HuH-7 (cell line): ENCODE measurements at places on chromosomes 1 and 21.

DNA sequence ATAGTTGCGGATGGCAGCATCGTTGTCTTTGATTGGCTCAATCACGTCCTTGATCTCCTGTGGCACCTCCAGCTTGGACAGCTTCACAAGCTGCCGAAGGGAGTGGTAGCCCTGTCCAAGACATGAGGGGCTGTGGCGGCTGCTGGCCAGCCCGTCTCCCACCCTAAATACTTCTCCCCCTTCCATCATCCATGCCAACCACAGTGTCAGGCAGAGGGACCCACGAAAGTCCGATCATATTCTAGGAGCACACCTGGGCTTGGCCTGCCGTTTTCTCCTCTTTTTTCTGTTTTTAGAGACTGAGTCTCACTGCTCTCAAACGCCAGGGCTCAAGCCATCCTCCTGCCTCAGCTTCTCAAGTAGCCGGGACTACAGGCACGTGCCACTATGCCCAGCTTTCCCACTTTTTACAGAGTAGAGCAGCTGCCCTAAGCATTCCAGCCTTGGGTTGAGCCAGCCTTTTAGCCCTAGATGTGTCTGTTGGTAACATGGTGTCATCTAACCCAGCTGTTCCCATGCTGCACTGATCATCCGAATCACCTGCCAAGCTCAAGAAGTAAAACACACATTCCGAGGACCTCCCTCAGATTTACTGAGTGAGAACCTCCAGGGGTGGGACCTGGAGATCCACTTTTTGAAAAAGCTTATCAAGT, 10.4 kb downstream of the MTHFR start:
- DNase-seq: no peak

- no peak for DNase-seq
These were observed 33.1 kb upstream of the LMO4 start for GRCh38 chr1:87295445-87296110.

- no peak for DNase-seq
These were observed 1.2 kb downstream of the RXRG start for GRCh38 chr1:165443539-165444311.

GRCh38 chr1:221965252-221965651, 223.4 kb upstream of the DUSP10 start:
- no peak for DNase-seq

DNA sequence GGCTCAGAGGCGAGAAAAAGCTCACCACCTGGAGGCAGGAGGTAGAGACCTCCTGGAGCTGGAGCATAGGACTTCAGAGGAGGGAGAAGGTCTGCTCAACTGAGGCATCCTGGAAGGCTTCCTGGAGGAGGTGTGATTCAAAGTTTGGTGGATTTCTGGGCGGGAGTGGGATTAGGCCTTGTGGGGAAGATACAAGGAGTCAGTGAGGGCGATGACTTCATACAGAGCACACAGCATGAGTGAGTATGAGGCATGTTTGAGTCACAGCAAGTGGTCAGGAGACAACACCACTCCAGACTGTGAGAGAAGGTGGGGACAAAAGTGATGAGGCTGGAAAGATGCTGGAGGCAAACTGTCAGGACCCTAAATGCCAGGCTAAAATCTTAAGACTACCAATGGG, 77.6 kb downstream of the MATN1 start:
- no peak for DNase-seq

DNA sequence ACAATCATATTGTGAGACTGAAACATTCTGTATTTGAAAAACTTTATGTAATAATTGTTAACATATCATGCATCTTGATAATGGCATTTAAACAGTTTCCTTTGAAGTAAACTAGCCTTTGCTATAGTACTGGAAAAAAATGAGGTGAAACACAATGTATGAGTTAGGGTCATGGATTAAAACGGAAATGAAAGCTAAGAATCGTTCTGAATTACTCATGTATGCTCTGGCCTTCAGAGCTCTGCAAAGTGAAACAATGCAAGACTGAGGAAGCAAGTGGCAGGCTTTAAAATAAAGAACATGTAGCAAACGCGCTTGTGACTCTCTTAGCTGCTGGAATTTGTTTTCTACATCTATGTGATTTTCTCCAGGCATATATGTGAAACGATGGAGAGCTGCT, 317.1 kb downstream of the DPYD start:
- no peak for DNase-seq

DNA sequence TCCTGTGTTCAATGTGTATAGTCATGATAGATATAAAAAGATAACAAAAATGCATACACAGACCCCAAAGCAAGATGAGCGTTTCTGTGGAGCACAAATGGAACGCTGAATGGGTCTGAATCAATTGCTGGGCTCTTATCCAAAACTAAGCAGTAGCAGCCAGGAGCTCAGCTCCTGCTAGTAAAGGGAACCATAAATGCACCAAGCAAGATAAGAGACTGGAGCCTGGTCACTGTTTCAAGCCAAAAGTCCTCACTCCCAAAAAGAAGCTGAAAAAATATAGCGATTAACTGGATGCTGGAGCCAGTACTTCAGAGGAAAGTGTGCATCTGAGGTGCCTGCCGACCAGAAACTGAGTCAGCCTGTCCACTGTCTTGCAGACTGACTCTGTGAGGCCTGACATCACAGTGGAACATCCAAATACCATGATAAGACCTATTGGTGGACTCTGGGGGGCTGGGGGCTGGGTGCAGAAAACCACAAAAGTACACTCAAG, 68.9 kb downstream of the LRRC8C start:
- DNase-seq: no peak

- peak; percentile 29 for DNase-seq
These were observed 9.0 kb downstream of the EPHX4 start for GRCh38 chr1:92038695-92039346.

DNA sequence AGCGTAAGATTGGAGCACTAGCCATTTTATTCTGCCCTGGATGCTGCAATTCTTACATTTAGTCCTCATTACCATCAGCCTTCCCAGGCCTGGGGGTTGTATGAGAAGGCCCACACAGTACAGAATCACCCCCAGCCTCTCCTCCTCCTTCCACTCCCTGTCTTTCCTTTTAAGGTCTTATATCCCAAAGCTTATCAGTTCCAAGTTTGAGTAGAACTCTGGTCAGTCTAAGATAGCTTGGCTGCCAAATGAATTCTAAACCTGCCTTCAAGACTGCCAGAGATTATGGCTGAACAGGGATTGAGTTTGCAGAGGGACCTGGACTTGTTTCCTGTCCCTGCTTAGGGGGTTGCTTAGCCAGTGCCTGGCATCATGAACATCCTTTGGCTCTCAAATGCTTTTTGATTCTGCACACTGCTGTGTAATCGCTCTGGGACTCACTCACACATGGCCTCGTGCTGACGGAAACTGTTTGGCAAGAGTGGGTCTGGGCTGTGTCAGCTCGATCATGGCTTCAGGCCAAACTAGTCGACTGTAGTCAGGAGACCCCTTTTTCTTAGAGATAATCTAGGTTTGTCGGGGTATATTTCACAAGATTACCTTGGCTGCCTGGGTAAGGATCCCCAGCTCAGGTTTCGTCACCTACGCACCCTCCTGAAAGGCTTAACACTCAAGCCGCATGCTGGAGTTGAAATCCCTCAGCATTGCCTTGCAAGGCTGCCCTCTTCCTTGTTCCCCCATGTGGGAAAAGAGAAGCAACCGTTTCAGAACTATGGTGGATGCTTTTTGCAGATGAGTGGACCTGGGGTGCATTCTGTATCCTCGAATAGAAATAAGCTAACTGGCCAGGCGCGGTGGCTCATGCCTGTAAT, 252.6 kb downstream of the NFIA start:
- DNase-seq: no peak

DNA sequence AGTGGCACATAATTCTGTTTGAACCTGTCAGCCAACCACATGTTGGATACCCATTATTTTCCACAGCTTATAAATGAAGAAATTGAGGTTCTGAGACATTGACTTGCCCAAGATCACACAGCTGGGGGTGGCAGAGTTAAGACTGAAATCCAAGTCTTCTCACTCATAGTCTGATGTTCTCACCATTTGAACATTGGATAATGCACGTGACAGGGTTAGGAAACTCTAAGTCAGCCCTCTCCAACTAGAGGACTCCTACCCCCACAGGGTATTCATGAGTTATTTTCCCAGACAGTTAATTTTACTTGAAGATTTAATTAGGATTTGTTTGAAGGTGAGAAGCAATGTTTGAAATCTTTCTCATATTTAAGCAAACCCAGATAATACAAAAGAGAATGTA, 38.1 kb upstream of the C1orf105 start:
- DNase-seq: no peak

DNA sequence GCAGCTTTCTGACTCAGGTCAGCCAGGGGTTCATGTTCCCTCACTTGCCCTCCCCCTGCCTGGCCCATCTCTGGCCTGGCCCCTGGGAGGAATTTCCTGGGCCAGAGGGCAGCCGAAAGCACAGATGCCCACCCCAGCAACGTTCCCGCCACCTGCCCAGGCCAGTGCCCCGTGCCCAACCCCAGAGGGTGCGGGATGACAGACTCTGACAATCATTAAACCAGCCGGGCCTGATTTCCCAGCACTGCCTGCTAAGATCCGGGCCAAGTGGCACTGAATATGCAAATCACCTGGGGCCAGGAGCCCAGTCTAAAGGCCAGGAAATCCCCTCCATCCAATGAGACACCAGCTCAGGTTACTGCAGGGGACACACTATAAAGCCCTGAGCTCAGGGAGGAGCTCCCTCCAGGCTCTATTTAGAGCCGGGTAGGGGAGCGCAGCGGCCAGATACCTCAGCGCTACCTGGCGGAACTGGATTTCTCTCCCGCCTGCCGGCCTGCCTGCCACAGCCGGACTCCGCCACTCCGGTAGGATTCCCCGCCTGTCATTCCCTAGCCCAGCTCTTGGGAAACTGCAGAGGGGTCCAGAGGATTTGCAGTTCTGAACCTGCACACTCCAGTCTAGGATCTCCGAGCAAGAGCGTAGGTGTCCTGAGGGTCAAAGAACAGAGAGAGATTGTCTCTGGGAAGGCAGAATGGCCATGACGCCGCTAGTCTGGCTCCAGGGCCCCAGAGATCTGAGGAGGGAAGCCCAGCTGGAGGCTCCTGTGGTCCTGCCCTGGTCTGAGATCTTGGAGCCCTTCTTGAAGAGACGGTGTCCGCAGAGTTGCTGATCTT, at the start of gene ELF3:
ELF3 (plus strand) TSS at position 408 of the 836 bp plus-strand sequence. CDS start 550 bp downstream, outside the sequence.
- peak; percentile 95 for DNase-seq

- DNase-seq: peak; percentile 71
These were observed 26.2 kb upstream of the EPHA2 start for GRCh38 chr1:16181887-16182719.

DNA sequence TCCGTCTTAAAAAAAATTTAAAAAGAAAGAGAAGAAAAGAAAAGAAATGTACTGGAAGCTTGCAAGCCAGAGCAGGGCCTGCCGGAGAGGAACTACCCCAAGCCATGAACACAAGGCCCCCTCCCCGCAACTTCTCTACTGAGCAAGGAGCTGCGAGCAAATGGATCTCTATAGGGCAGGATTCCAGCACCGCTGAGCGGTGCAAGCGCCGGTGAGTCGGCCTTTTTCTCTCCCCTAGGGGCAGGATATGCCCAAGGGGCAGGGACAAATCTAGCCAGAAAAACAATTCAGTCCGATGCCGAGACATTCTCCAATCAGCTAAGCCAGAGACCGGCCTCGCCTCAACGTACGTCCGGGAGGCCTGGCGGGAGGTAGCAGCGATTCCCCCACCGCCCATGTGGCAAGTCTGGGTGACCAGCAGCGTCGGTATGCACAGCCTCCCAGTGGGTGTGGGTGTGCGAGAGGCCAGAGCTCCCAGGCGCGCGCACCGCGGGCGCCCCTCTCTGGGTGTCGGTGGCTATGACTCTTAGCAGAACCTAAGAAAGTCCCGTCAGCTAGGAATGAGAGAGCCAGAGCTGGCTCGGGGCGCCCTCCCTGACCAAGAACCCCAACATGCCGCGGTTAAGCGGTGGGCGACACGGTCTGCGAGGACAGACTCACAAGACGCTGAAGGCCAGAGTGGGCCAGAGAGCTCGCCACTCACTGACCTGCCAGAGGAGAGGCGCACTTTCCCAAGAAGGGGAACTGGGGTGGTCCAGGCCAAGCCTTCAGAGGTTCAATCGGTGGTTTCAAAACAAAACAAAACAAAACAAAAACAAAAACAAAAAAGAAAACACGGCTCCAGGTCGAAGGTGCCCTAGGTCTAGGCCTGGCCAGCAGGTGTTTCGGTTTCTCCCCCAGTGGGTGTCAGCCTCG, 1.9 kb downstream of the CSMD2 start:
- DNase-seq: peak; percentile 36

GRCh38 chr1:219215477-219215876, 41.8 kb downstream of the LYPLAL1 start:
- no peak for DNase-seq

GRCh38 chr1:238123201-238123600, 232.5 kb upstream of the ZP4 start:
- no peak for DNase-seq

- no peak for DNase-seq
These were observed 155.3 kb upstream of the PKN2 start for GRCh38 chr1:88528792-88529191.

GRCh38 chr1:169259816-169260215, 107.8 kb downstream of the NME7 start:
- DNase-seq: no peak

GRCh38 chr1:31666263-31666963, 21.7 kb upstream of the PEF1 start:
- DNase-seq: no peak

GRCh38 chr1:206679738-206680211, 4.9 kb upstream of the MAPKAPK2 start:
- DNase-seq: no peak

DNA sequence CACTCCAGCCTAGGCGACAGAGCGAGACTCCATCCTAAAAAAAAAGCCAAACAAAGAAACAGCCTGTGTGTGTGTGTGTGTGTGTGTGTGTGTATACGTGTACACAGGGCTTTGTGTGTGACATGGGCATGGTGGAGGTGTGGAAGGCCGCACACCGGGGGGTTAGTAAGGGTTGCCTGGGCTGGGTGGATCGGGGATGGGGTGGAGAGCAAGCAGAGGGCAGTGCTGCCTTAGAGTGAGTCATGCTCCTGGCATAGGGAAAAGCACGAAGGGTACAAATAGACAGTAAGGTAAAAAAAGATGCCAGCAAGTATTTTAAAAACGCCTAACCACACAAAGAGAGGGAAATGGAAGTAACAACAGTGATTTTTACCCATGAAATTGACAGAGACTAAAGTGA, 6.2 kb downstream of the PRMT2 start:
- no peak for DNase-seq

GRCh38 chr1:14794136-14794768, 195.8 kb downstream of the KAZN start:
- no peak for DNase-seq

- no peak for DNase-seq
These were observed 15.4 kb upstream of the MEX3A start for GRCh38 chr1:156097499-156098178.

- DNase-seq: no peak
These were observed 21.7 kb downstream of the ZBTB37 start for GRCh38 chr1:173889885-173890284.

- no peak for DNase-seq
These were observed 171.5 kb downstream of the RUNX1 start for GRCh38 chr21:34877485-34878128.

- no peak for DNase-seq
These were observed 33.1 kb downstream of the IARS2 start for GRCh38 chr1:220127076-220127475.

DNA sequence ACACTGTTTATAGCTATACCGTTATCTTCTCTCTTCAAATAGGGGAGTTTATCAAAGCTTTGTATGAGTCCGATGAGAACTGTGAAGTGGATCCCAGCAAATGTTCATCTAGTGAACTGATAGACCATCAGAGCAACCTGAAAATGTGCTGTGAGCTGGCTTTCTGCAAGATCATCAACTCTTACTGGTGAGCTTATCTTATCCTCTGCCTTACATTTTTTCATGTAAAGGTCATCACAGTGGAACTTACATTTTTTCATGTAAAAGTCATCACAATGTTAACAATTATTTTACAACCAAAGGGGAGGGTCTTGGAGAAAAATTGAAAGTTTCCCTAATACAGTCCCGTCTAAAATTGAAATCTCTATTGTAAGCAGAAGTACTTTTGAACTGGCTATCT, 45.2 kb downstream of the CLEC20A start:
- no peak for DNase-seq
